ENCODE measurements at places on chromosomes 2 and 18.

DNA sequence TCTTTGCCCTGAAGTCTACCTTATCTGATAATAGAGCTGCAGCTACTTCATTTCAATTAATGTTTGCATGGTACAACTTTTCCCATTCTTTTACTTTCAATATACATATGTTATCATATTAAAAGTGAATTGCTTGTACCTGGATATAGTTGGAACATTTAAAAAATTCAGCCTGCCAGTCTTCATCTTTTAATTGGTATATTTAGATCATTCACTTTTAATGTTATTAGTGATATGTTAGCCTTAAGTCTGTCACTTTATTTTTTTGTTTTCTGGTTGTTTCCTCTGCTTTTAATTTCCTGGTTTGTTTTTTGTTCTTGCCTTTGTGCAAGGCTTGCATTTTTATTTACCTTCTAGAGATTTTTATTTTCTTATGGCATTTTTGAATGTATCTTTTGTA is 158.2 kb downstream of the GALNT1 start:
- DNase-seq = no peak

- DNase-seq = peak; percentile 12
These were observed 268.4 kb downstream of the ATAD2B start for GRCh38 chr2:23658466-23658942.

- DNase-seq = no peak
These were observed 21.2 kb downstream of the OSR1 start for GRCh38 chr2:19337202-19337601.

GRCh38 chr2:126449677-126450076 is 206.3 kb upstream of the GYPC start:
- no peak for DNase-seq

DNA sequence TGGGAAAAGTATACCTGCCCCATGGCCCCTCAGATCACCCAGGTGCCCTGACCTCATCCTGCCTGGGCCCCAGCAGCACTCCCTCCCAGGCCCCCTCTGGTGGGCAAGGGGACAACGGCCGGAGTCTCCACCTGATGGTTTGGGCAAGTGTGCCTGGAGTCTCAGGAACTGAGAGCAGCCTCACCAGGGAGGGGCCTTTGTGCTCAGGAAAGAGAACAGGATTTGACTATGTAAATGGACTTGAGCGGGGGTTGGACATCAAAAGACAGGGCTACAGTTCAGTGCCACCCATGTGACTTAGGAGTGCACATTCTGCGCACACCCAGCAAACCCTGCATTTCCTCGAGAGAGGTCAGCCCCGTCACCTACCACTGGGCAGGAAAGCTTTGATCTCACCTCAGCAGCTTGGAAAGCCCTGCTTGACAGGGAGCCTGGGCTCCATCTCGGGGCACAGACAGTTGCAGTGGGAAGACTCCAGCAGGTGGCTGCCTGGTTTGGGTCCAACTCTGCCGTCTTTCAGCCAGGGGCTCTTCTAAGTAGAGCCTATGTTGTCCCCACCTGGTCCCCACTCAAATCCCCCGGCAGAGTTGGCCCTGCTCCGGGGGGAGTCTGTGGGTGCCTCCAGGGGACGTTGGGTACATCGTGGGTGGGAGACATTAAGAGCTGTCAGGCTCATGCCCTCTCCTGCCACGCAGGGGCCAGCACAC is 3.3 kb downstream of the INPP5D start:
- DNase-seq = no peak

GRCh38 chr2:240786871-240787311 is 33.1 kb downstream of the KIF1A start:
- no peak for DNase-seq

DNA sequence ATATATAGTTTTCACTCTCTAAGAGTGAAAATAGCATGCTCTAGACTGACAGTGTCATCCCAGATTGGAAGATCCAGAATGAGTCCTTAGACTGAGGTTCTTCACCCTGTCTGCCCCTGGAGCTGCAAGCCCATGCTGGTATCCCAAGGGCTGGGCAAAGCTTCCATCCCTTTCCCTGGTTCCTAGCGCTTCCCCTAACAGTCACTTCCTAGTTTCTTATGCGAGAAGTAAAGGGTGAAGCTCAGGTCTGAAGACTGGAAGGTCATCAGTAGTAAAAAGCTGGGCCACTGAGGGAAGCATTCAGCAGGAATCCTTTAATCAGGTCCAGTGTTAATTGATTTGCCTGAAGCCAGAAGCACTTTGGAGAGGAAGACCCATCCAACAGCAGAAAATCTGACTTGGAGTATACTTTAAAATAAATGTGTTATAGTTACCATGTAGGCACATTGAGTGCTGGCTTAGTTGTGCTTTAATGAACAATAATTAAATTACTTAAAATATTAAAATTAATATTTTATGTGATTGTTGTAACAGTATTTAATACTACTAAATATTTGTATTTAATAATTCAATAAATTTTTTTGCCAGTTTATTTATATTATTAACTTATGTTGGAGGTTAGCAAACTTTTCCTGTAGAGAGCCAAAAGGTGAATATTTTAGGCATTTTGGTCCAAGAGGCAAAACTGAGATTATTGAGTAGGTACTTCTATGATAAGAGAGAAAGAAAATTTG is 237.9 kb downstream of the FHOD3 start:
- no peak for DNase-seq

Measured in stimulated activated CD4-positive, alpha-beta T cell treated with anti-CD3 and anti-CD28 coated beads, Interleukin-4, amount 100 ng/mL, for 48 hours (primary cell).